ENCODE measurements at places on chromosomes 7 and 10.

DNA sequence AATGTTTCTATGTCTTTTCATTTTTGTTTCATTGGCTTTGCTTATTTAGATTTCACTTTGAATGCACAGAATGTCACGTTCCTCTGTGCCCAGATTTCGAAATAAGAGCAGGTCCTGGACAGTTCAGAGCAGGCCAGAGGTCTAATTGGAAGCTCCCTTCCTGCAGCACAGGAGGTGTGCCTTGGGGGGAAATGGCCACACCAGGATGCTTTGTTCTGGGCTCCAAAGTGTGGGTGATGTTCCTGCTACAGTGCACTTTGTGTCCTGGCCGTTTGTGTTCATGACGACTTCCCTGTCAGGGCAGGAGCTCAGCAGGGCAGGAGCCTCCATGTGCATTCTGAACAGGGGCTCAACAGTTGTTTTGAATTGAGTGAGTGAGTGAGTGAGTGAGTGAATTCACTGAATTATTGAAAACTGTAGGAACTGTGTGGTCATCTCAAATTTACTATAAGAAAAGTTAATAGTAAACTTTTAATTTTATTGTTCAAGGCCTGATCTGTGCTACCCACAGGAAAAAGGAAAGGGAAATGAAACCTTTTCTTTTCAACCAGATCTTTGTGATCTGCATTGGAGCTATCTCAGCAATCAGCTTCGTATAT lies 109.5 kb upstream of the GJD4 start:
- DNase-seq: peak; percentile 28

DNA sequence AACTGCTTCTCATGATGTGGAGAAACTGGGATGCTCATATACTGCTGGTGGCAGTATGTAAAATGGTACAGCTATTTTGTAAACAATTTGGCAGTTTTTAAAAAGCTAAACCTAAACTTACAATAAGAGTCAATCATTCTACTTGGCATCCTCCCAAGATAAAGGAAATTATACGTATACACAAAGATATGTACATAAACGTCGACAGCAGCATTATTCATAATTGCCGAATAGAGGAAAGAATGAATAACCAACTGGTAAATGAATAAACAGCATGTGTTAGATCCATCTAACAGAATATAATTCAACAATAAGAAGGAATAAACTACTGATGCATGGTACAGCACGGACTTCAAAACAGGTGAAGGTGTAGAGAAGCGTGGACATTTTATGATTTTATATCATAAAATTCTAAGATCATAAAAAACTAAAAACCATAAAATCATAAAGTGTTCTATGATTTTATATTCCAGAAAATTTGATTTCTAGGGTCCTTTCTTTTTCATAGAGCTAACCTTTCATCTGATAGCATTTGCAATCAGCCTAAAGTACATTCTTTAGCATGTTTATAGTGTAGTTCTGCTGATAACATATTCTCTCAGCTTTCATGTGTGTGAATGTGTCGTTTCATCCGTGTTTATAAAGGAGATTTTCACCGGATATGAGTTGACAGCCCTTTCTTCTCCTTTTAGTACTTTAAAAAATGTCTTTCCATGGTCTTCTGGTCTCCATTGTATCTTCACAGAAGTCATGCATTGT lies 261.5 kb downstream of the DIP2C start:
- peak; percentile 3 for DNase-seq

GRCh38 chr7:69625238-69625637 lies 27.0 kb downstream of the AUTS2 start:
- no peak for DNase-seq

DNA sequence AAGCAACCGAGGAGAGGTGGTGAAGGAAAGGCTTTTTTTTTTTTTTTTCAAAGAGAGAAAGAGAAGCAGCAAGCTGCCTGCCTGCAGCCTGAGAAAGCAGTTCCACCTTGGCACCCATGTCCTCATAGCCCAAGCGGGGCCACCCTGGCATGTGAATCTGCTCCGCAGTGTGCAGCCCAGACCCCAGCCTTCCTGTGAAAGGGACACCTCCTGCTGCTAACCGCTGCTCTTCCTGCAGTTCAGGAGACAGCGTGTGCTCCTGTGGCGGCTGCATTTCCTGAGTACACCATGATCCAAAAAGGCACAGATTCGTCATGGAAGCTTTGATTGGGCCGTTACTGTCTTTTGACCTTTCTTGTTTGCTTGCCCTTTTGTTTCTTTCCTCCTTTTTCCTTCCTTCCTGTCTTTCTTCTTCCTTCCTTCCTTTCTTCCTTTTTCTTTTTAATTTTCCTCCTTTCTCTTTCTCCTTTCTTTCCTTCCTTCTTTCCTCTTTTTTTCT lies 38.1 kb downstream of the IKZF1 start:
- DNase-seq: peak; percentile 3

GRCh38 chr7:74480861-74481417 lies 27.2 kb downstream of the GTF2IRD1 start:
- peak; percentile 59 for DNase-seq

DNA sequence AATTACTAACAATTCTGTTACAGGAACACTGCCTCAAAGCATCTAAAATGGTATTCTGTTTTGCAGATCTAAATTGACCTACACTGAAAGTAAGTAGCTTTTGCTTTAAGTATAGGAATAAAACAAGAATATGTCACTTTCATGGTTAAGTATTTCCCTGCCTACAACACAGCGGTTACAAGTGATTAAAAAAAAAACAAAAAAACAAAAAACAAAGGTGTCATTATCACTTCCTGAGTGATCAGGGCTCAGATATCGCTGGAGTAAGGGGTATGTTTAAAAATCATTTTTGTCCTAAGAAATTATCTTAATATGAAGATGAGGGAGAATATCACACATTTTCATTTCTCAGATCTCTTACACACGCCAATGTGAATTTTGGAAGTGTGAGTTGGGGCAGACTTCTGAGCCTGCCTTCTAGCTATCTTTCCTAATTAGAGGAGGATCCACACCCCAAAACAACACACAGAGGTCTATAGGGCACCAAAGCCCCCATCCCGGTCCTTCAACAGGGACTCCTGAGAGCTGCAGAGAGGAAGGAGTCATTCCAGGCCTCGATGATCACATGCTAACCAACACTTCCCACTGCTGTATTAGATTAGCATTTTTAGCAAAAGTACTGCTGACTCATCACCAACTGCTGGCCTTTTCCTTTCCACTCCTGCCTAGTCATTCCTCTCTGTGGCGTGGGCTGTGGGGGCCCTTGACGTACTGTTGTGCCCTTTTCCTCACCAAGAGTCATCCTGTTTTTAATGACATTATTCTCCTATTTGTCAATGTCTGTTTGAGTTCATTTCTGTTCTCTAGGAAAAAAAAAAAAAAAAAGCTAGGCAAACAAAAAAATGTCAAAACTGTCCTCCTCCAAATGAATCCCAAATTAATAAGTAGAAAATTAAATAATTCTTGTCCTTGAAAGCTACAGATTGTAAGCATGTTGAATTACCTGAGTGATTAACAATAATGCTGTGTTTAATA lies 31.2 kb downstream of the PRTFDC1 start:
- peak; percentile 94 for DNase-seq

DNA sequence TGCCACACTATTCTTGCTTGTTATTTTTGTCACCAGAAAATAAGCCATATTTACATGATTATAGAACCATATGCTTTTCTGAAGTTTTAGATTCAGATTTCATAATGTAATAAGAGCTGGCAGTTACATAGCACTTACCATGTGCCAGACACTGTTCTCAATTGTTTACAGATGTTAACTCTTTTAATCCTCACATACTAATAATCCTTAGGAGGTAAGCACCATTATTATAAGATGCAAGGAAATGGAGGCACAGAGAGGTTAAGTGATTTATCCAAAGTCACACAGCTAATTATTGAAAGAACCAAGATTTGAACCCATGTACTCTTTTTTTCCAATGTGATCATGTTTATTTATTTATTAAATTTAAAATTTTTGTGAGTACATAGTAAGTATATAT lies 57.2 kb downstream of the CREB5 start:
- no peak for DNase-seq

- no peak for DNase-seq
These were observed 101.0 kb upstream of the SP4 start for GRCh38 chr7:21326921-21327320.

DNA sequence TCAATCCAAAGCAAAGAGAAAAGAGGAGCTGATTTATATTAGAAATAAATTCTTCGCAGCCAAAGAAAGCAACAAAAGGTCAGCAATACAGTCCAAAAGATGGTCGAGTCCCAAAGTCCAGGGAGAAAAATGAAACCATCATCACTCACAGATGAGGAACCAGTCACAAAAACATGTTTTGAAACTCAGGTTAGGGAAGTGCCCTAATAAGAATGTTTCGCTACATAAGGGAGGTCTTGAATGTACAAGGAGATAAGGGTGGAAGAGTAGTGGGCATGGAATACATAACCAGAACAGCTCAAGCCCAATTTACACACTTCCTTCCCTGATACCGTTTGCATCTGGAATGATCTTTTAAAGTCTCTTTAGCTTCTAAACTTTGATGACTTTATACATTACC lies 53.6 kb downstream of the VPS41 start:
- no peak for DNase-seq

GRCh38 chr10:119872860-119873681 lies 428 bp upstream of the MCMBP start:
- DNase-seq: peak; percentile 92

Measured in dermis microvascular lymphatic vessel endothelial cell (primary cell).